ENCODE measurements at places on chromosomes 12 and 14. TPM values are rescaled to one million over a fixed set of nuclear protein-coding genes. Genes with fewer than 3 reads are reported as not detected.

NFATC4 gene
- total RNA-seq: 13.4 TPM

DYNLL1 gene
- 178 TPM for total RNA-seq

- H3K36me3 ChIP-seq: no peaks in the 10 kb centered on the region
- no peak for DNase-seq
- H3K27me3 ChIP-seq: no peaks in the 10 kb centered on the region
- H3K4me3 ChIP-seq: no peak overlapping the region
Measured at GRCh38 chr14:26088275-26088674, 509.6 kb downstream of the NOVA1 start.

- no peaks in the 10 kb centered on the region for H3K36me3 ChIP-seq
- H3K27ac ChIP-seq: no peak overlapping the region
- no peaks in the 10 kb centered on the region for H3K27me3 ChIP-seq
- H3K4me3 ChIP-seq: no peak overlapping the region
- H3K4me1 ChIP-seq: no peaks in the 10 kb centered on the region
- no peak for DNase-seq
Measured at GRCh38 chr14:37708481-37708880, 113.1 kb downstream of the TTC6 start.

DNA sequence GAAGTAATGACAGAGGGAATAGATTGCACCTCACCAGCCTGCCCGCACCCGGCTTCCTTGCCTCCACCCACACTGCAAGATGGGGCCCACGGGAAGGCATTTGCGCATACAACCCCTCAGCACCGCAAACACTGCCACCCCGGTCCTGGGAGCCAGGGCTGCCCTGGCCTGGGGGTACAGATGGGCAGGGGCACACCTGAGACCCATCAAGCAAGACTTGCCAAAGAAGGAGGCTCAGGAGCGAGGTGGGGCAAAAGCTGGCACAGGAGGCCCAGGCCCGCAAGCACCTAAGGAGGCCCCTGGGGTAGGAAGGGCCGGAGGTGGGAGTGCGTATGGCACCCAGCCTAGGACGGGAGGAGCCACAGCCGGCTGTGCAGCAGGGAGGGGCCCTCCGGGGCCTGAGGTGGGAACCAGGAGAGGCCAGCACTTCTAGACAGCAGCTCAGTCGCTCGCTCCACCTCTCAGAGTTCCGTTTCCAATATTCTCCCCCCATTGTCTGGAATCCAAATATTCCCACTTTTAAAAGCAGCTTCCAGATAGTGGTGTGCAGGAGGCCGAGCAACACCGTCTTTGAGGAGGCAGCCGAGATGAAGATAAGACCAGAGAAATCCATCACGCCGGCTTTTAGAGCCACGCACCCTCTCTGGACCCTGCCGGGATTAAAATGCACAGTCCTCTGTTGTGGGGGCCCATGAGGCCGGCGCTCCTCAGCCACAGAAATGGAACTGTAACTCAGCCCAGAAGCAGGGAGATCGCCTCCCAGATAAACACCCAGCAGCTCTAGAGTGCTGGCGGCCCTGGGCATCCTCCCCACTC is 12.2 kb upstream of the C14orf180 start:
- DNase-seq: no peak
- no peak overlapping the region for H3K27ac ChIP-seq
- no peaks in the 10 kb centered on the region for H3K27me3 ChIP-seq
- H3K36me3 ChIP-seq: no peaks in the 10 kb centered on the region
